Breast epithelium (tissue), 4 donors: ENCODE measurements at places on chromosomes 3 and 15. TPM values are rescaled to one million over a fixed set of nuclear protein-coding genes. Genes with fewer than 3 reads are reported as not detected.

- DNase-seq, result no peak
Observed at GRCh38 chr15:39270221-39270855, 310.5 kb upstream of the THBS1 start.

DNA sequence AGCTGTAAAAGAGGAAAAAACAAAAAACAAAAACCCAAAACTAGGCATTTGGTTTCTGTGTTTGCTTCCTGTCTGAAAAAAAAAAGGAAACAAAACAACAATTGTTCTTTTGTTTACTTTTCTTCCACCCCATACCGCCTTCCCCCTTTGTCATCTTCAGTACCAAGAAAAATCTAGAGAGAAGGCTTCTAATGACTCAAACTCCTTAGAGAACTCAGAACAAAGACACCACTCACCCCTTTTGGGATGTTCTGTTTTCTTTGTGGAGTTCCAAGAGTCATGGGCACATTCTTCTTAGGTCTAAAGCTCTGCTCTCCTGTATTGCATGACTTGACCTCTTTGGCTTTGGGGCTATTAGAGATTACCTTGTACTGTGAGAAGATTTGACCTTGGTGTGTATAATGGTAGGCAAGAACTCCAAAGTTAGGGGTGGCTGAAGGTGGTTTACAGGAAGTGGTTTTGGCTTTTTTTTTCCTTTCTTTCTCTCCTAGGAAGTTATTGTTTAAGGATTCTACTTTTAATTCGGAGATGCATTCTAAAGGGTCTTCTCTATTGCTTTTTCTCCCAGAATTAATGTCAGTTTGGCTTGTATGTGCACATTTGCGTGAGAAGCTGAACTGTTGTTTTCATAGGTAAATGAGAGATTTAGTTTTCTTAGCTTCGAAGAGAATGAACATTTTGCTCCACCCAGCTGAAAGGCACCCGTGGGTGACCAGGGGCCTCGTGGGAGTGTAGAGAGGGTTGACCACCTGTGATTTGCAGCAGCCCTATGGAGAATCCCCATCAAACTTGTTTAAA is 39.5 kb upstream of the ZBTB20 start:
- no peak for DNase-seq

GRCh38 chr3:126005951-126006350 is 37.0 kb downstream of the ROPN1B start:
- no peak for DNase-seq

DNA sequence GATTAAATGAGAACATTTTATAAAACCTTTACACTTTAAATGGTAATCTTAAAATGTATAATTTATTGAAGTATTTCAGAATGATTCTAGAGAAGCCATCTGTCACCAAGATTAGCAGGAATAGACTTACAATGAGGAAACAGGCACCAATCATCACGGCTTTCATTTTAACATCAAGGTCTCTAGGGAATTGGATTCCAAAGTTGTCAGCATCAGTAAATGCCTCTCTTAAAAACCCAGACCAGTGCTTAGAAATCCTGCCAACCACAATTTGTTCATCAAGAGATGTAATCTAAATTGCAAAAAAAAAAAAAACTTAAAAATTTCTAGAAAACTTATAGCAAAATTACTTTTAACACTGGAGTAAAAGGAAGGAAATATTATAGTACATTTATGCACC is 20.3 kb downstream of the PLSCR2 start:
- DNase-seq, result no peak

DNA sequence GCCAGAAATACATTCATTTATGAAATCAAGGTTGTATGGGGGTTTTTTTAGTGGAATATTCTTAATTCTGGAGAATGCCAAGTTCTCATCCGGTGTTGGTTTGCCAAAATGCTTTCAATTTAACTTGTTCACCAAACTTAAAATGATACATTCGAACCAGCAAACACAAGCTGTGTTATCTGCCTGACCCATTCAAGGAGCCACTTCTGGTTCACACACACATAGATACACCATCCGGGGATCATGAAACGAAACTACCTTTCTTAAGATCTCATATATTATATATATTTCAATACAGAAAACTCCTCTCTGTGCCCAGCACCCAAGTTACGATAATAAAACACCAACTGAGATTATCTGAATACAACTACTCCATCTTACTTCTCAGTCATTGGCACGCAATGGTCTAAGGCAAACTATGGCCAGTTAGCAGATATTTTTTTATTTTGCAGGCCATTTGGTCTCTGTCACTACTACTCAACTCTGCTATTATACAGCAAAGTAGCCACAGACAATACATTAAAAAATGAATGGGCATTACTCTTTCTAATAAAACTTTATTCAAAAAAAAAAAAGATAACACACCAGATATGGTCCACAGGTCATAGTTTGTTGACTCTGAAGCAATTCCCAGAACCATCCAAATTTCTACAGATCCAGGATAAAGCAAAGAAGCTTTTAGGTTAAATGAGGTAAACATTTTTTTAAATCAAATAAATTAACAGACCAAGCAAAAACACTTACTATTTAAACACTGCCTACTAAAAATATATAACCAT is 89.6 kb downstream of the TBL1XR1 start:
- no peak for DNase-seq

GRCh38 chr15:80710635-80711554 is 15.8 kb downstream of the ABHD17C start:
- DNase-seq, result no peak

DNA sequence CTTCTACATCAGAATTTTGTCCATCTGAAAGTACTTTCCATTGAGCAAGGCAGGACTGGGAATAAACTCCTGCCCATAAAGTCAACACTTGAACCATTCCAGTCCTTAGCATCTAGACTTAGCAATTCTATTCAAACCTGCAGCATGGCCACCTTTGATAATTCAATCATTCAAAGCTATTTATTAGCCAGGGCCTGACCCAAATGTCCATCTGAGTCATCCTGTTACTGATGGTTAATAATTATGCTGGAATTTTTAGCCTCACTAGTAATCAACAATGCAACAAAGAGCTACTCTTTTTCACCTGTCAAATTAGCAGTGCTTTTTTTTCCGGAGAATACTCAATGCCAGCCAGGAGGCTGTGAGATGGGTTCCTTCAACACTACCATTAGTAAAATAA is 72.7 kb upstream of the SNRK start:
- no peak for DNase-seq

- no peak for DNase-seq
Observed at GRCh38 chr3:89098964-89099585, 8.3 kb upstream of the EPHA3 start.

GRCh38 chr3:16337856-16338540 is 73.0 kb downstream of the OXNAD1 start:
- DNase-seq, result no peak

DNA sequence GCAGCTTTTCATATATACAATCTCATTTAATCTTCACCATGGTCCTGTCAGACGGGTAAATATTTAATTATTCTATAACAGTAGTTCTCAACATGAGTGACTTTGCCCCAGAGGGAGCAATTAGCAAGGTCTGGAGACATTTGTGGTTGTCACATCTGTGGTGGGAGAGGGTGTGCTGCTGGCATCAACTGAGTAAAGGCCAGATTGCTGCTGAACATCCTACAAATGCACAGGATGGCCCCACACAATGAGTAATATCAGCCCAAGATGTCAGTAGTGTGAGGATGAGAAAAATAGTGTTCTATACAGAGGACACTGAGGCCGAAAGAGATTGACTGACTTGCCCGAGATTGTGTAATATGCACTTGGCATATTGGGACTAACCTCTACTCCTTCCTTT is 156.0 kb downstream of the AGBL1 start:
- DNase-seq, result no peak

- no peak for DNase-seq
Observed at GRCh38 chr3:133835961-133836360, 30.3 kb downstream of the SRPRB start.

- no peak for DNase-seq
Observed at GRCh38 chr3:178634975-178635374, 98.7 kb downstream of the KCNMB2 start.

DNA sequence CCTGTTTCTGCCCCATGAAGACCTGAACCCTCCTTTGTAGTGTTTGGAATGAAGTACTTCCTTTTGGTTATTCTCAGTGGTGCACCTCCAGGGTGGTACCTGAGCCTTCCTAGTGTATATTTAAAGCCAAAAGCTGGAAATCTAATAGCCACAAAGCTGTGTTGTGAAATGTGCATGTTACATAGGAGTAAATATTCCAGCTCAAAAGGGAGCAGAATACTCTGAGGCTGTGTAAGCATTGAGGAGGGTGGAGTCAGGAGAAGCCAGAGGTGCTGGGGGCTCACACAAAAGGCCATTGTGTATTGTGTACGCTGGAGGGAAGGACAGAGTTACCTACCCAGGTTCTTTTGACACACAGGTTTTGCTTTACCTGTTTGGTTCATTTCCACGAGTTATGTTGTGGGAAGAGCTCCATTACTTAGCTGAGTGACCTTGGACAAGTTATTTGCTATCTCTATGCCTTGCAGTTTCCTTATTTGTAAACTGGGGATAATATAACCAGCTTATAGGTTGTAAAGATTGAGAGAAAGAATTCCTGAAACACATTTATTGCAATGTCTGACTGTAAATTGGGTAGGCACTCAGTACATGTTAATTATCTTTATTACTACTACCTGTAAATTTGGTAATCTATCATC is 24.7 kb downstream of the GPR171 start:
- no peak for DNase-seq

Gene CHST2
- total RNA-seq, result 4.5 TPM

Gene OXSR1
- total RNA-seq, result 33.1 TPM

Gene C3orf49
- not detected for total RNA-seq

Gene LRRC3B
- total RNA-seq, result 1.2 TPM

Gene COL6A5
- total RNA-seq, result not detected
